ENCODE measurements at places on chromosomes 11 and 22.

GRCh38 chr11:120130991-120131760 lies 6.7 kb downstream of the TRIM29 start:
- DNase-seq = peak; percentile 73

- no peak for DNase-seq
These were observed 74.2 kb upstream of the IGLL5 start for GRCh38 chr22:22813126-22814075.

GRCh38 chr11:44319552-44320288 lies 9.8 kb upstream of the ALX4 start:
- DNase-seq = peak; percentile 51

GRCh38 chr22:19446603-19447329 lies 745 bp downstream of the C22orf39 start:
- DNase-seq = no peak

DNA sequence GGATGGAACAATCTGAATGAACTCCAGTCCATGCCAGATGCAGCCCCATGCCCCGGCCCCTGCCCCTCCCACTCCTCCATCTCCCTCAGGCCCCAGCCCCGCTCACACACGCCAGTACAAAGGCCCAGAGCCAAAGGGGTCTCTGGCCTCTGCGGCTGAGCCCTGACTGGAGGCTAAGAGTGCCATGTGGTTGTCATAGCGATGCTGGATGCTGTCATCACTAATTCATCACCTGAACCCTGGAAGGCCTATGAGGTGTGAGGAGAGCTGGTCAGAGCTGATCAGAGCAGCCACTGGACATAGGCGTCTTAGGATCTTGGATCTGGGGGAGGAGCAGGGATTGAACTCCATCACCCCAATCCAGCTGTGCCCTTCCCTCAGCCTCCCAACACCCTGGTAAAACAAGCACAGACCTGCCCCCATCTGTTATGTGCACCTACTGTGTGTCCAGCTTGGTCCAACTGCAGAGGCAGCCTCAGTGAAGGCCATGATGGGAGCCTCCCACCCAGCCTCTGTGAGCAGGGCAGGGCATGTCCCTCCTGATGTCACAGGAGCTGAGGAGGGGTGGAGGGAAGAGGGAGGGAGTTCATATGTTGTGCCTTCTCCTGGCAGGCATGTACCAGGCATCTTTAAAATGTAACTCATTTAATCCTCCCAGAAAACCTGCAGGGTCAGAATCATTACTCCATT lies 16.7 kb downstream of the PDE2A start:
- no peak for DNase-seq

DNA sequence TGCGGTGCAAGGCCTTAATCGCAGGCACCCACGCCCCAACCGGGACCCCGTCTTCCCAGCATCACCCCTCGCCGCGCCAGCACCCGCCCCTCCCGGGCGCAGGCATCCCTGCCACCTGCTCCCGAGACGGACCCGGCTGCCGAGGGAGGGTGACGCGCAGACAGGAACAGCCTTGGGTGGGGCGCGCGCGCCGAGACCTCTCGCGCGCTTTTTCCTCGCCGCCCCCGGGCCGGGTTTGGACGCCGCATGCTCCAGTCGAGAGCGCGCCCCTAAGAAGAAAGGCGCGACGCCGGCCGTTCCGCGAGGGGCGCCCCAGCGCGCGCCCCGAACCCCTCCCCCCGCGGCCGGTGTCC lies 504 bp downstream of the CFL1 start:
- DNase-seq = no peak

GRCh38 chr11:78802058-78802761 lies 227.5 kb upstream of the NARS2 start:
- no peak for DNase-seq

DNA sequence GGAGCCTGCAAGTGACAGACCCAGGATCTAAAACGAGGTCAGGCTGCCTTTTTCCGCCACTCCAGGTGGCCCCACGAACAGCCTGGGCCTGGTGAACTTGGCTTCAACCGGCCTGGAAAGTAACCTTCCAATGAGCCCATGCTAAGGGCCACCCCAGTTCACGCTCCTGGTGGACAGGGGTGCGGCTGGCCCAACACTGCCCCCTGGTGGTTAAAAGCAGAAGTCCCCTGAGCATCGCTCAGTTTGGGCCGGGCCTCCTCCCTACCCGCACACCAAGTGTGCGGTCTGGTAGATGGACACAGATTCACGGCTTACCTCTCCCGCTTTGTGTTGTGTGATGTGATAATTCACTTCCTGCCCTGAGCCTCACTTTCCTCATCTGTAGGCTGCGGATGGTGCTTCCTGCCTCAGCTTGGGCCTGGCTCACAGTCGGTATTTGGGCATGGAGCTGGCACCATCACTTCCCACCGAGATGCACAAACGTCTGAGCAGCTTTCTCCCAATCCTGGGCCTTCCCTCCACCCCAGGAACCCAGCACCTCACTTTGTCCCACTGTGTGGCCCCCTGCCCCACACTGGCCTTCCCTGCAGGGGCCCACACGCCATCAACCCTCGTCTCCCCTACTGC lies 13.7 kb upstream of the SEC14L3 start:
- DNase-seq = peak; percentile 83

DNA sequence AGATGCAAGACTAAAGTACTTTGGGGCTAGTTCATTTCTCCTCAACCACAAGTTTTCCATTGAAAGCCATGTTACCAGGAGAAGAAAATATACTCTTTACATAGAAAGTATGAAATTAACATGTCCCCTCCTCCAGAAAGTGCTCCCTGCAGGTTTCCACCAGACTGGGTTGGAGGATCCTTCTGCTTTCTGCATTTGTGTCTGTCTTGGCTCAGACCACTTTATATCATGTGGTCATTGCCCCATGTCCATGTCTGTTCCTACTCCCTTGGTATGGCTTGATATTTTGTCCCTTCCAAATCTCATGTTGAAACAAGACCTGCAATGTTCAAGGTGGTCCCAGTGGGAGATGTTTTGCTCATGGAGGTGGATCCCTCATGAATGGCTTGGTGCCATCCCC lies 28.4 kb upstream of the ACER3 start:
- no peak for DNase-seq

DNA sequence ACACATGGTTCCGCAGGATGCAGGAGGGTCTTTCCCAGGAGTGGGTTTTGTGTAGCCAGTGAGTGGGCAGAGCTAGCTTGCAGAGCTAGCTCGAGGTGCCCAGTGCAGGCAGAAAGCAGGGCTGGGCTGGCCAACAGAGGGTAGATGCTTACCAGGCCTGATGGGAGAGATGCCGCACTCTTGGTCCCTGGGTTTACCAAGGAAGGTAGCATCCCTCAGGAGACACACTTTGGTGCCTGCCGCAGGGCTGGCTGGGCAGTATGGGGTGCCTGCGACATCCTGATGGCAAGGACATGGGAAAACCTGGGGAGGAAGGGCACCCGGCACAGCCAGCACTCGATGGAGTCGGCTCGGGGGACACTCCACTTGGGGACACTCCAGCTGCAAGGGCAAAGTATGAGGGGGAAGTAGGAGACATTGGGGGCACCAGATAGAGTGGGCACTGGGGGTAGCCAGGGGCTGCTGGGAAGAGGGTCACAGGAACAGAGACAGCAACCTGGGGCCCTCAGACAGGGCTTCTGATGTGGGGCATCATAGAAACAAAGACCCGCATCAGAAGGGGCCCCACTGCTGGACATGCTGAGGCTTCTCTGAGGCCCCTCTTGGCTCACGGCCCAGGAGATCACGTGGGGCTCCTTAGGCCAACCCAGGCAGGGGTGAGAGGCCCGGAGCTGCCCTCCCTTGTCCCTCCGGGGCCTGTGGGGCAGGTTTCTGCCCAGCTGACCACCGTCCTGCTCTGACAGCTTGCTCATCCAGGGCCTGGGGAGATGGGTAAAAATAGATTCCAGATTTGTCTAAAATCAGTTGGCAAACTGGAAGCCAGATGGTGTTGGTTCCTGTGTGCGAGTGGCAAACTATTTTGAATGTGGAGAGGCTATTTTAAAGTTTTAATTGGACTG lies 89.8 kb downstream of the MORC2 start:
- DNase-seq = no peak

DNA sequence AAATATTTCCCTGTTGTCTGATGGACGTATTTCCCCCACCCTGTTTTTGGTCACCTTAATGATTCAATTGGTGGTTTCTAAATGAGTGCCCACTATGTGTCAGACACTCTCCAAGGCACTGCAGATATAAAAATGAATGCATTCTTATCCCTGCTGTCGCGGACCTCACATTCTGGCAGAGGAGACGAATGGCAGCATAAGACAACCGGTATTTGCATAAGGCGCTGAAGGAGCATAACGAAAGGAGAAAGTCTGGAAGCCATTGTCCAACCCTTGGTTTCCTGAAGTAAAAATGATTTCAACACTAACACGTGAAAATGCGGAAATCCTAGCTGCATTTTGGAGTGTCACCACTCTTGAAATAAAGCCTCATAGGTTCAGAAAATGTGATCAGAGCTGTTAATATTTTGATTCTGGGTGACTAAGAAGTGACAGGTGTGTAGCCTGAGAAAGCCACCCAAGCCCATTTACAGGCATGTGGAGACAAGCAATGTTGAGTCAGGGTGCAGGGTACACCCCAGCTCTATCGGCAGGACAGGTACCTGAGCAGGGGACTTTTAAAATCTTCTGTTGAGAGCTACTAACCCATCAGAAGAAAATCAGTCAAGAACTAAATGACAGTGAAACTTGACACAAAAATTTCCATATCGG lies 10.1 kb upstream of the GAB2 start:
- no peak for DNase-seq

- DNase-seq = no peak
These were observed 300.4 kb upstream of the B3GAT1 start for GRCh38 chr11:134712228-134713145.

DNA sequence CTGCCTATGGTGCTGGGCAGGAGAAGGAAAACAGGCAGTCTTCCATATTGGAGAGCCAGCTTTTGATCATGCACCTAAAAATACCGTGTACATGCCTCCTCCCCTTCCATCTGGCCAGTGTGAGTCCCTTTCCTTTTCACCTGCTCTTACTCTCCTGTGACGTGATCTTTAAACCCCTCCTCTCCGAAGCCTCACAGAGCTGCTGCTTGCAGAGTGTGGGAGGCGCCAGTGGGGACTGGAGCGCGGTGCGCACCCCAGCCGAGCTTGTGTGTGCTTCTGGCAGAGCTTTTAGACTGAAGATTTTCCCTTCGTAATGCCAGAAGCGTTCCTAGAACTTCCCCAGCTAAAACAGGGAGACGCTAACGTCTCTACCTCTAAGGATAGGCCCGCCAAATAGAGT lies 29.8 kb downstream of the MUC6 start:
- DNase-seq = no peak

DNA sequence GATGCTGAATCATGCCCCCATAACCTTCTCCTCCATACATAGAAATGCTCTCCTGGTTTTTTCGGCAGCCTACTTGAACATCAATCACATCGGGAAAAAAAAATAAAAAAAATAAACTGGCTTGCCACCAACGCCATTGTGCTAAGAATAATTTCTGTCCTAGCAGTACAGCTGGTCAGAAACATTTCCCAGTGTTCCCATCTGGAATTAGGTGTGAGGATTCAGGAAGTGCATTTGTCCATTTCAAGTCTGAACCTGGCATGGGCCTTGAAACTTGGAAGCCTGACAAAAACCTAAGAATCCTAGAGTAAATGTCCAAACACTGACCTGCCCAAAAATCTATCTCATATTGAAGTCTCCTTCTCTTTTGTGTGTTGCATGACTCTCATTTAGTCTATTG lies 16.6 kb upstream of the NAV2 start:
- DNase-seq = no peak

GRCh38 chr11:123690485-123690884 lies 36.1 kb upstream of the SCN3B start:
- DNase-seq = no peak

DNA sequence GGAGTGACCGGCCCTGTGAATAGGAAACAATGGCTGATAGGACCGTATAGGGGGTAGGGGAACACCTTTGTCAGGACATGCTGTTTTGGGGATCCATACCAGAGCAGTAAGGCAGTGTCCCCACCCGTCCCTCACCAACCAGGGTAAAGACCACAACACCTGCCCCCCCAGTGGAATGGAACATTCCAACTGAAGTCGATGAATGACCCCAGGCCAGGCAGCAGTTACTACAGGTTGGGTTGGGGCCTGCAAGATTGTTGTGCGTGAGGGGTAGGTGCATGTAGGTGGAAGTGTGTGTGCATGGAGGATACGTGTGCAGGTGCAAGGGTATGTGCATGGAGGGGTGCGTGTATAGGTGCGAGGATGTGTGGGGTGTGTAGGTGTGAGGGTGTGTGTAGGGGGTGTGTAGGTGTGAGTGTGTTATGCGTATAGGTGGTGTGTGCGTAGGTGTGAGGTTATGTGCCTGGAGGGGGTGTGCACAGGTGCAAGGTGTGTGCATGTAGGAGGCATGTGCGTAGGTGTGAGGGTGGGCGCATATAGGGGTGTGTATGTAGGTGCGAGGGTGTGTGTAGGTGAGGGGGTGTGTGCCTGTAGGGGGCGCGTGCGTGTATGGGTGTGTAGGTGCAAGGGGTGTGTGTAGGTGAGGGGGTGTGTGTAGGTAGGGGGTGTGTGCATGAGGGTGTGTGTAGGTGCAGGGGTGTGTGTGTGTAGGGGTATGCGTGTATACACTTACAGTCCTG lies 32.9 kb downstream of the PISD start:
- DNase-seq = no peak

DNA sequence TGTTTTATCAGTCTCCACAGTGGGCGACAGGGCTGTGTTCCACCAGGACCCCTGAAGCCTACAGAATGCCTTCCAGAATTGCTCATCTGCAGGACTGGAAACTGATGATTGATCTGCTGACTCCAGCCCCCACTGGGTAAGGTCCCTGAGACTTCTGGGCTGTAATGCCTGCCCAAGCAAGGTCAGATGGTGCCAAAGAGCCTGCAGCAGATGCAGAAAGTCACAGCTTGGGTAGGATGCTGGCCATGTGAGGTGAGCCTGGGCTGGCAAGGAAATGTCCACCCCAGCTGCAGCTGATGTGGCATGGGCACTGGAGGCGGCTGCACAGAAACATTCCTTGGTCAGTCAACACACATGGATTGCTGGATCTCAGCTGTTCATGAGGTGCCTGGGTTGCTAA lies 30.9 kb downstream of the LRRC32 start:
- DNase-seq = no peak

DNA sequence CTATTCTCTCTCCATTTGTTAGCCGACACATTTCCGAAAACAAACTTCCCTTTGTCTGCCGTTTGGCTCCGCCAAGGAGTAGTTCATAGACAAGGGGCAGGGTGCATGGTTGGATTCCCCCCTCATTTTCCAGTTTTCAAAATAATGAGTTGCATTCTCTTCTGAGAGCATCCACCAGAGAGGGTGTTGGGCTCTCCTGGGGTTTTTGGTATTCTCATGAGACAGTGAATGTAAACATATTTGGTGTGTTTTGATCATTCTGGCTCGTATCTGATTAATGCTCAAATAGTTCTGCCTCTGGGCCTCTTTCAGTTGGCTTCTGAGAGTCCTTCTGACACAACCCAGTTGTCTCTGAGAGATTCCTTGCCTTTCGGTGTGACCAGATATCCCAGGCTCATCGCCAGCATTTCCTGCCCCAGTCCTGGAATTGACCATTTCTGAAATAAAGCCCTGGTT lies 21.7 kb downstream of the GRAMD4 start:
- no peak for DNase-seq

DNA sequence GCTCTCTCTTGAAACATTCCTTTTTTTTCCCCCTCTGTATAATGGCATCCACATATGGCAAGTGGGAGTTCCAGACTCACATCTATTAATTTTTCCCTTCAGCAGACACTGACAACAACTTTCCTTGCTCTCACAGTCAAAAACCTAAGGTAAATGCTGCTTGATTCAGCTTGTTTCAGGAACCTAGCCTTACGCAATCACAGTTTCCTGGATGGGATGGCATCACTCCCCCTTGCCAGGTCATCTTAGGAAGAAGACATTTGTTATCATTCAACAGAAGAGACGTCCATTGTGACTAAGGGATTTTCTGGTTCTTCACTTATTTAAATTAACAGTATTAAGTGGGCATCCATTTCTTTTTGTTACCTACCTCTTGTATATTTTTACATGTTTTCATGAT lies 112.0 kb upstream of the PDGFD start:
- DNase-seq = no peak
